ENCODE measurements at places on chromosomes 2 and 18. TPM values are rescaled to one million over a fixed set of nuclear protein-coding genes. Genes with fewer than 3 reads are reported as not detected.

DNA sequence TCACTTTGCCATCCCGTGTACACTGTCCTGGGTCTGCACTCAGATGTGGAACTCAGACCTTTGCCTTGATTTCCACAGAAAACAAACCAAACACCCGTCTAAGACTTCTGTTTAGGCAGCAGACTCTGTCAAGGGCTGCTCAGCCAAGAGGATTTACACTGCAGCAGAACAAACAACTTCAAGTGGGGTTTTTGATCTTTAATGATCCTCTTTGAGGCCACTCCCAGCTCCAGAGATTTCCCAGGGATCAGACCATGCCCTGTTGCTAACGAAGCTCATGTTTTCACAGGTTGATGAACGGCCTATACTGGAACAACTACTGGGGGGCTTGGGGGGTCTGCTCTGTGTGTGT lies 52.5 kb upstream of the LGALSL start:
- DNase-seq, result no peak

DNA sequence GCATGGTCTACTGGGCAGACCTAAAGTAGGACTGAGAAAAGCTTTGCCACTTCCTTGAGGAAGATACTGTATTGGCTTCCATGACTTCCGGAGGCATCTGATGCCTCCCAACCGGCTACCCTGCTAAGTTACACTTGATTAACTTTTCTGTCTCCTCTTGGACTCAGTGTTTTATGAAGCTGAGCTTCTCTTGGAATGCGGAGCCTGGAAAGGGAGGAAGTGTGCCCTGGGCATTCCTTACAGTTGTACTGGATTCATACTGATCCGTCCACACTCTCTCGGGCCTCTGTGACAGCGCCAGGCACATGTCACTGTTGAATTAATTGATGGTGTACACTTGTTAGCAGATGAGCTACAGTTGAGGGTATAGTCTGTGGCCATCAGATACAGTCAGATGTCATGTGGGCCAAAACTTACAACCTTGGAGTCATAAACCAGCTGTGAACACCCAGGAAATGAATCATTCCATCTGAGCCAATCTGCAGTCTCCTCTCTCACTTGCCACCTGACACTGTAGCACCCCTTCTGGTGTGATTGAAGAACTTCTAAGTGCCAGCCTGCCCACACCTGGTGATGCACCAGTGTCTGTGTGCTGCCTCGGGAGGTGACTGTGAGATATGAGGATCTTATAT lies 122.5 kb downstream of the FHOD3 start:
- DNase-seq, result peak; percentile 73

DNA sequence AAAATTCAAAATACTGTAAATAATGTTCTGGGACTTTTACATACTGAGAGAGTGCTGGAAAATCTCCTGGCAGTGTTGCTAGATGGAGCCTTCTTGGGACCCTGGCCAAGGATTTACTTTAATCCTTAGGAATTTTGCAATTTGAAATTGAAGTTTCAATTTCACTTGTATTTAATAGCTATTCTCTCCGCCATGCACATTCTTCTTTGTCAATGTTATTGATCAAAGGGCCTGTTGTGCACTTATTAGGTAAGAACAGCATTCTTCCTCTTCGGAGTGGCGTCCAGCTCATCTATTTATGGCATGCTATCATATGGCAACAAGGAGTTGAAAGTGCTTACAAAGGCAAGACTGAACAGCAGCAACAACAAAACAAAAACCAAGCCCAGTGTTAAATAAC lies 40.1 kb upstream of the SOS1 start:
- DNase-seq, result no peak

DNA sequence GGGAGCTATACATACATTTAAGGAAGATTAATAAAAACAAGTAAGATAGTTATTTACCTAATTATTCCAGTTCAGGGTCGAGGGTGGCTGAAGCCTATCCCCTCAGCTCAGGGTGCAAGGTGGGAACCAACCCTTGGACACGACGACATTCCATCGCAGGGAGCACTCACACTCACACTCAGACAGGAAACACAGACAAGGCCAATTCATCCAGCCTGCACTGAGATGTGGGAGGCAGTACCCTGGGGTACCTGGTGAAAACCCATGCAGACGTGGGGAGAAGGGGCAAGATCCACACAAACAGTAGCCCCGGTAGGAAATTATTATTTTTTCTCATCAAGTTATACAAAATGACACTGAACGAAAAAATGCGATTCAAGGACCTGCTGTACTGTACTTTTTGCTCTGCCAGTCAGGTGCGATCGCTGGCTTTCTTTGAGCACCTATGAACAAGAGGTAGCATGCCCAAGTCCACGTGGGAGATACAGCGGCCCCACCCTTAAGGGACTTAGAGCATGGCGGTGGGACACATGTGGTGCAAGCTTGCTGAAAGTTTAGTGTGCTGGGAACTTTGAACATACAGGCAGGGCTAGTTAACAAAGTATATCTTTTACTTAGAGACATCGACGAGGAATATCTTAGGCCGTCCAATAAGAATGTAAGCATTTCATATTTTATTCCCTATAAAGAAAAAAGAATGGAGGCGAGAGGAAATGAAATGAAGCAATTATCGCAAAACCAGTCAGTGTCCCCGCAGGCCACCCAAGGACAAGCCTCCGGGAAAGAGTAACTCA lies 624 bp downstream of the METTL8 start:
- DNase-seq, result peak; percentile 82

GRCh38 chr2:186614373-186614772 lies 24.5 kb downstream of the ITGAV start:
- no peak for DNase-seq

The ABCG5 gene
- not detected for total RNA-seq

The BUB1 gene
- total RNA-seq, result 55.9 TPM

- no peak for DNase-seq
These were observed 28.3 kb downstream of the STPG4 start for GRCh38 chr2:47126783-47127182.

DNA sequence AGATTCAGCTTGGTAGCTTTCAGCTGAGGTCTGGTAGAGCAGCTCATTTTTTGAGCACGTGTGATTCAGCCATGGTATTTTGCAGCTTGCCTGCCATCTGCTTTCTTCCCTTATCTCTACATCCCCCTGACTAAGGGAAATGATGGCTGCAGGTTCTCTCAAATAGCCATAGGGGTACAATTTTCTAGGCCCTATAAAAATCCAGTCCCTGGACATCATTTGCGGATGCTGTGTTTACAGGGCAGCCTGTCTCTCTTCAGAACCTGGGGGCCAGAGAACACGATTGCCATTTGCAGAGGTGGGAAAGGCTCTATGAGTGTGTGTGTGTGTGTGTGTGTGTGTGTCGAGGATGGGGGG lies 442.7 kb upstream of the MEIS1 start:
- DNase-seq, result no peak

DNA sequence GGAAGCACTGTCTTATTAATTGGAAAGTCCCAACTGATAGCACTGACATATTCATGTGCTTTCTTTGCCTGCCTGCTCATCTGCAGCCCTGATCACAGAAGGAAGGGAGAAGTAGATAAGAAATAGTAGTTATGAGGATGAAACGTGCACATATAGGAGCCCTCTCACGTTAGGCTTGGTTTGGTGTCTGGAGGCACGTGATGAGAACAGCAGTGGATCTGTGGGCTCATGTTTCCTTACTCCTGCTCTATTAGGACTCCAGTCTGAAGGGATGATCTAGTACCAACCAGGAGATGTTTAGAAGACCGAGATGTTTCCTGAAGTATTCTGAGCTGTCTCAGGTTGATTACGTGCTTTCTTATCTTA lies 84.9 kb downstream of the MAP4K4 start:
- DNase-seq, result no peak

The ELOA2 gene
- not detected for total RNA-seq

The CENPO gene
- total RNA-seq, result 29.8 TPM

DNA sequence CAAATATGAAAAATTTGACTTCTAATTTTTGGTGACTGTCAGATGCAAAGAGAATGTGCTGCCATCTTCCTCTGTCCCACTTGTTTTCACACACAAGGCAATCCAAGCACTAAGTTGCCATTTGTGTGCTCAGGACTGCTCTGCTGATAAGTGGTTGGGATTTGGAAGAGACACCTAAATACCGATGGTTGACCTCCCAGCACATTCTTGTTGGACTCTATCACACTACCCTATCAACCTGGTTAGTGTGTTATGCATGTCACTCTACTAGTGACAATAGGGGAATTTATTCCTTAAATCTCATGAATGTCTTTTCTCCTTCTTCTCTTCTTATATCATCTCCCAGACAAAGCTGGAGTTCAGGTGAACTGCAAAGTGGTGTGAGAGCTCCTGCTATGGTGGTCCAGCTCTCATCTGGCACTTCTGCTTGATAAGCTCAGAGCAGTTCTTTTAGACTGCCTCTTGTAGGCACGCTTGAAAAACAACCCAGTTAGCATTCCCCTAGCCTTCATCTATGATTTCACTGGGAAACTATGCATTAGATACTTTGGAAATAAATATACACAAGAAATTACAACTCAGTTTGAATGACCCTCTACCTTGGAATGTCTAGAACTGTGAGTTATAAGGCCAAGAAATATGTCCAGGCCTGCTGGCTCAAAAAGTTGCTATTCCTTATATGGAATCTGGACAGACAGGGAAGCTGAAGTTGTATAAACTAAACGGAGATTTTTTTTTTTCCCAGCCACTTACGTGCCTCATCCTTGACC lies 404.8 kb downstream of the MEIS1 start:
- DNase-seq, result peak; percentile 99

The HOXD3 gene
- total RNA-seq, result 0.32 TPM

The MEP1B gene
- not detected for total RNA-seq

DNA sequence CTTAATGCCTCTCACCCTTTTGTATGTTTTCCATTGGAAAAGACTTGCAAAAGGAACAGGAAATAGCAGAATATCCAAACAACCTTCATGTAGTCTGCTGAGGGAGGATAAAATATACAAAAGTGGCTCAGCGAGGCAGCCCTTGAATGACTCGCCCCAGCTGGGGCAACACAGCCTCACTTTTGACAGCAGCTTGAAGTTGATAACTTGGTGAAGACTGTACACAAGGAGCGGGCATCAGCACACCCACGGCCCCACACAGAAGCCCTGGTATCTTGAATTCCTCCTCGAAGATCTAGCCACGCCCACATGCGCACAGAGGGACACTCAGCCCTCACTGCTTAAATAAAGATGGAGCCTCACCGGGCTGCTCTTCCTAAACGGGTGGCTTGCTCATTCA lies 161.0 kb downstream of the IRS1 start:
- no peak for DNase-seq

DNA sequence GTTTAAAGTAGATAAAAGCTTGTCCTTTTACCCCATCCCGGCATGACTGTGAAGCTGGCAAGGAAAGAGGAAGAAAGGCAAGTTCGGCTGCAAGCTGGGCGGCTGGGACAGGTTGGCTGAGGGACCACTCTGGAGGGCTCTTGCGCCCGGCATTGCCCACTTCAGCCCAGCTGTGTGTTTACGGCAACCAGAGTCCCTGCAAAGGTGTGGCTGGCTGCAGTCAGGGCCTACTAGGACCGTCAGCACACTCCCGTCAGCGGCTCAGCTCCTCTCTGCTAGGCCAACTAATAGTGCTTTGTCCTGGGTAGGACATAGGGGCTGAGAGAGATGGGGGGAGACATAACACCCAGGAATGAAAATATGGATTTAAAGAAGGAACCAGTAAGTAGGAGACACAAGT lies 11.7 kb upstream of the SAP130 start:
- no peak for DNase-seq

The DSEL gene
- total RNA-seq, result 5.0 TPM

GRCh38 chr2:111032721-111033429 lies 87.8 kb upstream of the BCL2L11 start:
- peak; percentile 58 for DNase-seq

The MFSD2B gene
- not detected for total RNA-seq

The WNT10A gene
- 2.8 TPM for total RNA-seq

- DNase-seq, result no peak
These were observed 24.1 kb downstream of the MROH2A start for GRCh38 chr2:233802132-233802815.

The IL18R1 gene
- 2.2 TPM for total RNA-seq

DNA sequence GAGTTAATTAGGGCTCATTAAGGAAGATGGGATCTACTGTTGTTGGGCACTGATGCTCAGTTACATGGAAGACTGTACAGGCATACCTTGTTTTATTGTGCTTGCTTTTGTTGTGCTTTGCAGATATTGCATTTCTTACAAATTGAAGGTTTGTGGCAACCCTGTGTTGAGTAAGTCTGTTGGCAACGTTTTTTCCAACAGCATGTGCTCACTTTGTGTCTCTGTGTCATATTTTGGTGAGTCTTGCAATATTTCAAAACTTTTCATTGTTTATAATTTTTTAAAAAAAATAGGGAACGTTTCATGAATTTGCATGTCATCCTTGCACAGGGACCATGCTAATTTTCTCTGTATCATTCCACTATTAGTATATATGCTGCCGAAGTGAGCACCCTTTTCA lies 15.6 kb downstream of the PHLPP1 start:
- DNase-seq, result no peak

DNA sequence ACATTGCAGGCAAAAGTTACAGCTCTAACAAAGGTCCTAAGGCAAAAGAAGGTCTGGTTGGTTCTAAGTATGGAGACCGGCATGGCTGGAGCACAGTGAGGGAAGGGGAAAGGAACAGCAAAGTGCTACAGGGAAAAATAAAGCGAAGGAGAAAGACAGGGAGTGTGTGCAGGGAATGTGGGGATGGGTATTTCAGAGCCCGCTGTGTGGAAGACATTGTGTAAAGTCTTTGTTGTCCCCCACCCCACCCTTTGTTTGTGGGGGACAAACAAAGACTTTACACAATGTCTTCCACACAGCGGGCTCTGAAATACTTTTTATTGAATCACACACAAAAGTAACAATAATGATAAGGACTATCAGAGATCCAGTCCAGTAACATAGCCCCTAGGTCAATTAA lies 28.9 kb upstream of the C2orf15 start:
- DNase-seq, result no peak

DNA sequence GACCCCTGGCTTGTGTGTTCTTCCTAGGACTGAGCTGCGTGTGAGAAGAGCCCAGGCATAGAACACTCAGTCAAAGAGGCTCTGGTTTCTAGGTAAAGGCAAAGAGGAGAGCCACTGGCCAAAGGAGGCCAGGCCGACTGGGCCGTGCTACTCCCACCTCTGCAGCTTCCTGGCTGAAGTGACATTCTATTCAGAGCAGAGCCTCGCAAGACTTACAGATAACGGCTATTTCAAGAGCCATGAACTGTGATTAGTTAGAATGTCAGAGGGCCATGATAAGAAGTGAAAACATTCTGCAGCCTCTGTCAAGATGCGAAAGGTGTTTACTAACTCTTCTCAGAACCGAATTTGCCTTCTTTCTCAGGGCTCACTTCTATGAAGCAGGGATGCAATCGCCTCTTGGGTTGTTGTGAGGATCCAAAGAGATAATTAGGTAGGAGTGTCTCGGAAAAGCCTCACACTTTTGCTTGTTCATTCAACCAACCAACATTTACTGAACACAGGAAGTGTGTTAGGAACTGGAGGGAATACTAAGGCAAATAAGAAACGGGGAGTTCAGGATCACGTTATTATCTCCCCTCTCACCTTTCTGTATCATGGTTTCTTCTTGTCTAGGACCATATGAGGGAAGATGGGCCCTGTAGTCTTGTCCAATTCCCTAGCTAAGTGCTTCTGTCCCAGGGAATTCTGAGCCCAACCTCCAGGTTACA lies 3.4 kb upstream of the DNAJC5G start:
- no peak for DNase-seq

All from foreskin keratinocyte (primary cell).